T-helper 2 cell (primary cell): ENCODE measurements at places on chromosomes 6 and 20.
A peak's percentile ranks its signal among the peaks of the same experiment; 100 is the strongest.

GRCh38 chr6:93749191-93749590 is 329.8 kb upstream of the EPHA7 start:
- no peak for DNase-seq

DNA sequence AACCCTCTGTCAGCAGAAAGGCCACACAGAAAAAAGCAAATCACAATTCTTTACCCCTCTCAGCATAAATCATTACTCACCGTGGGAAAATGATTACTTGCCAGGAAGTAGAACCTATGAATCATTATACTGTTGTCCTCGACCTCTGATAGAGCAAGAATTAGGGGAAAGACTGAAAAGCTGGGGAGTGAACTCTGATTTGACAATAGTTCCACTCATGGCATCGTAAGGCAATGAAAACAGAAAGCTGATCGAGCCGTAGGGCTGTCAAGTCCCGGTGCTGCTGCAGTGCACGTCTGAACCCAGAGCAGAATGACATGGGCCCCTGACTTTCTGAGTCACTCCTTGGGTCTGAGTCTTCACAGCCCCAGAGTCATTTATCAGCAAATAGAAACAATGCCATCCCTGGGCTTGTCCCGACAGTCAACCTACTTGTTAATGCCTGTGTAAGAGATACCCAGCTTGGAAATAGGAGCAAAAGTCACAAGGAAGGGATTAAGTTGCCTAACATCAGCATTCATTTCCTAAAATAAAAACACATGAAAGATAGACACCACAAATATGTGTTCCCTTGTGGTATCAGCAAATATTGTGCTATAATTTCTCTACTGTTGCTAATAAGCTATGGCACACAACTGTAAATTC is 224.8 kb upstream of the MARCKS start:
- no peak for DNase-seq

DNA sequence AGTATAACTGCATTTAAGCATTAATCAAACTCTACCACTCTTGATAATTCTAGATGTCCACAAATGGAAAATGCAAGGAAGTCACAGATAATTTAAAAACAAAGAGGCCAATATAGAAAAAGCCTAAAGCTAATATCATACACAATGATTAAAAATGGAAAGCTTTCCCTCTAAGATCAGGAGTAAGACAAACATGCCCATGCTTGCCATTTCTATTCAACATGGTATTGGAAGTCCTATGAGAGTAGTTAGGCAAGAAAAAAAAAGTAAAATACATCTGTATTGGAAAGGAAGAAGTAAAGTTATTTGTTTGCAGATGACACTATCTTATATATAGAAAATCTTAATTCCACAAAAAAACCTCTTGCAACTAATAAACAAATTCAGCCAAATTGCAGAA is 164.6 kb upstream of the FERMT1 start:
- DNase-seq = no peak

GRCh38 chr6:157107571-157107914 is 215.8 kb downstream of the TMEM242 start:
- DNase-seq = no peak

DNA sequence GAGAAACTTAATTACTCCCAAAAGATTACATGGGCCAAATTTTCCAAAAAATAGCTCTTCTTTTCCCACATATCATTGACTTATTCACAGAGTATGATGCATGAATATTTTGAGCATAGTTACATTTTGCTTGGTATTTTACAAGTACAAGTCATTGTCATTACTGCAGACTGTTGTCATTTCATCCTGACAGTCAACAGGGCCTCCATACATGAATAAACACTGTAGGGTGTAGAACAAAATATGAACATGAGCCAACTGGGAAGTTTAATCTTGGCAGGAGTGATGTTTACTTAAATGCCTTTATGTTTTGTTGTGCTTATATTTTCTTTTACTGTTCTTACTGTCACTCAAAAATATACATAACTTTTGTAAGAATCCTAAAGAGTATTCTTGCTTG is 340.7 kb downstream of the ADGRB3 start:
- no peak for DNase-seq

DNA sequence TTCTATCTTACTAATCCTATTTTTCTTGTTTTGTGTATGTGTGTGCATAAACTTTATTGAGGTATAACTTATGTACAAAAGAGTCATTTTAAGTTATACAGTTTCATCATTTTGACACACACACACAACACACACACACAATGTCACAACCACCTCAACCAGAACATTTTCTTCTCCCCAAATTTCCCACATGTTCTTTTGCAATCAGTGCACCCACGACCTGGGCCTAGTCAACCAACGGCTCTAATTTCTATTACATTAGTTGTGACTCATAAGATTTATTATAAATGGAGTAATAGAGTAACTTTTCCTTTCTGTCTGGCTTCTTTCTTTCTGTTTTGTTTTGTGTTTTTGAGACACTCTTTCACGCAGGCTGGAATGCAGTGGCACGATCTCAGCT is 9.8 kb upstream of the POM121L2 start:
- no peak for DNase-seq

DNA sequence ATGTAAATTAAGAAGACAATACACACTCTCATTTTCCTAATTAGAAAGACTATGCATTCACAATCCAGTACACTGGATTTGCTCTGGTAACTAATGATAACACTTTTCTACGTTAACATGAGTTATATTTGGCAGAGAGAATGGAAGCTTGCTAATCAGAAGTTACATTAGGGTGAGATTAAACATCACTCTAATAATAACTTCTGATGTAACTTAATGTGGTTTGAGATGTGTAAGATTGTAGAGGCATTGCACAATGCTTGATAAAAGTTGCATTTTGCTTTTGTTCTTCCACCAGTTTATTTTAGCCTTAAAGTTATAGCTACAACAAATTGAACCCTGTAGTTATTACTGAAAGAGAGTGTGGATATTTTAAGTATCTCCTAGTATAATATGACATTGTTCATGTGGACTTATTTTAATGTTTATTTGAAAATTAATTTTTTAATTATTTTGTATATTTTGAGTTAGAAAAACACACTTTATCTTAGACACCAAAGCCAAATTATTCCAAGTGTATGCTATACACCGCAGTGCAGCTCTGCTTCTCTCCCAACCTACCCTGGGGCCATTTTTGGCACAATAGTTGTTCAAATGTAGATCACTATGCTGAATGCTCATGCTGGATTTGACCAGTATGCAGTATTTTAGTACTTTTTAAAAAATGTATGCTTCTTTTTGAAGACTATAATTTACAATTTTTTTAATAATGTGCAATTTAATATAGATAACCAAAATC is 143.2 kb downstream of the SLC16A10 start:
- no peak for DNase-seq

DNA sequence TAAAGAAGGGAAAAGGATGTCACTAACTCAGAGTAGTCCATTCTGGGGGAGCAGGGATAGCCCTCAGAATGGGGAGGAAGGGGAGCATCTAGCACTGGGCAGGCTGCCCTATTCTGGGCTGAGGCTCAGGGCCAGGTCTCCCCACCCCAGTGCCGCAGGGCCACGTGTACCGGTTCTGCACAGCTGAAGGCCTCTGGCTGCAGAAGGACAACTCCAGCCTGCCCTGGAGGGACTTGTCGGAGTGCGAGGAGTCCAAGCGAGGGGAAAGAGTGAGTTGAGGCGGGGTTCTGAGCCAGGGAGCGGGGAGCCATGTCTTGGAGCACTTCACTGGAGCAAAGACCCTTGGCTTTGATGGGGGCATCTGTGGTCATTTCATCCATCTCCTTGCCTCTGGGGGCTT is 17.0 kb downstream of the GLP1R start:
- no peak for DNase-seq

DNA sequence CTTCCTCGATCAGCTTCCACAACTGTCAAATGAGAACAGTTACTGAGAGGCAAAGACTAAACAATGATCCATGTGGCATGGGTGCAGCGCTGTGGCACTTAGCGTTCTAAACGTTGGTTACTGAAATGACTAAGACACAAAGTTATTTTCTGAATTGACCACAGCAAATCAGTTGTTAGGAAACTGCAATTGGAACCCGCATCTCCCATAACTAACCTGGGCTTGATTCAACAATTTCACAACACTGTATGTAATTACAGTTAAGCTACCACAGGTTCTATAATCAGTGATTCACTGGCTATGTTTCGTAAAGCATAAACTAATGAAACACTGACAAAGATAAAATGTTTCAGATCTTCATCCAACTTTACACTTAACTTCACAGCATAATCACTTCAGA is 12.5 kb downstream of the WDR27 start:
- DNase-seq = peak; percentile 38

DNA sequence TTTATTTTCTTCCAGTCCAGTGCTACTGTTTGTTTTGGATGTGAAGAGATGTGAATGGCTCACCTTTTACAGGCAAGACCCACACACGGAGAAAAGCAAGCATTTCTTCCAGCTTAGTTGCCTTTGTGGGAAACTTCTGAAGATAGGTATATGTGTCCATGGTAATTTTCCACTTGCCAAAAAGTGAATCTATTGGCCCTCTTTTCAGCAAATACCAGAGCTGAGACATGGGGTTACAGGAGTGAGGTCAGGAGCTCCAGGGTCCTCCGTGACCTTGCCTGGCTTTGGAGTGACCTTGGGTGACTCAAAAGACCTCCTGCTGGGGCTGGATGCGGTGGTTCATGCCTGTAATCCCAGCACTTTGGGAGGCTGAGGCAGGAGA is 166.7 kb downstream of the SCML4 start:
- DNase-seq = no peak

DNA sequence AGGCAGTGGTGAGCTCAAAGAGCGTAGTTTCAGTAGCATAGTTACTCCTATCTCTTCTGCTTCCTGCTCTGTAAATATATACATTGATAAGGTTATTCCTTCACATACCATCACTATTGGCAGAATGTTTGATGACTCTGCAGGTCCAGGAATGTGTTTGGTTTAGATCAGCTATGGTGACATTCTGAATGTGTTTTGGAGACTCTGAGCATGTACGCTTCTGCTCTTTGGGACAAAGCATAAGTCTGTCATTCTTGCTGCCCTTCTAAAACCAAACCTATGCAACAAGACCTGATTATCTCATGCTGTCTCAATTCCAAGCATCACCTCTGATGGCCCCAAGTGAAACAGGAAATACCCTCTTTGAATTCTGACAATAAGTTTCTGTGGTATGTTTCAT is 1074.3 kb downstream of the KIF16B start:
- no peak for DNase-seq

DNA sequence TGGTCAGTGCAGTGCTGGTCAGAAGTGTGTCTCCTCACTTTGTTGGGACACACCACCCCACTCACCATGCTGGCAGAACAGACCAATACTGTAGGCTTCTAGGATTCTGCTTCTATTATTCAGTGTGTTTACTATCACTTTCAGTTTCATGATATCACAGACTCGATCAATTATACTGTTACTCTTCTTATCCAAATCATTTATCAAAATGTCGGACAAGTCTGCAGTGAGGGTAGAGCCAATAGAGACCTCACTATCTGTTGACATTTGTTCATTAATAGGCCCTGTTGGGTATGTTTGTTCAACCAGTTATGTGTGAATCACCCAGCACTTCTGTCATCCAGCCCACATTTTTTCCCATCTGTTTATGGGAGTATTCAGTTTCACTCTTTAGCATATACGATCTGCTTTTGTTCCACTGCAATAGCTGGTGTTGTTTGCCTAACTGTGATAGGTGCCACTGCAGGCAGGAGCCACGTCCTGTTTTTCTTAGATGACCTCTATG is 140.1 kb downstream of the NRN1 start:
- no peak for DNase-seq

GRCh38 chr6:149823013-149823412 is 41.1 kb downstream of the LRP11 start:
- no peak for DNase-seq

DNA sequence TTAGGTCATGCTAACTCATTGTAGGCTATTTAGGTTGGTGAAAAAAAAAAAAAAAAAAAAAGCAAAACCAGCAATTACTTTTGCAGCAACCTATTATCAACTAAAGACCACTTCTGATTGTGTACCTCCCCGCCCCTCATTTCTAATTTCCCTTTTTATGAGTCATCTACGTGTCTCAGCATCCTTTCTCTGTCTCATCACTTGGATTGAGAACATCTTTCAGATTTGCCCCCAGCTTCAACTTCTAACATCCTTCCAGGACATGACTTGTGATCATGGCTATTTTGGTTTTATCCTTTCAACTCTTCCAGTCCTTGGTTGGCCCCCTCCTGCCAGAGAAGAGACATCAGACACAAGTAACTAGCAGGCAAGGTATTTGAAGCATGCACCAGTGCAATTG is 156.7 kb upstream of the CCN2 start:
- DNase-seq = no peak

- no peak for DNase-seq
Measured at GRCh38 chr6:142659661-142660060, 285.3 kb downstream of the HIVEP2 start.

DNA sequence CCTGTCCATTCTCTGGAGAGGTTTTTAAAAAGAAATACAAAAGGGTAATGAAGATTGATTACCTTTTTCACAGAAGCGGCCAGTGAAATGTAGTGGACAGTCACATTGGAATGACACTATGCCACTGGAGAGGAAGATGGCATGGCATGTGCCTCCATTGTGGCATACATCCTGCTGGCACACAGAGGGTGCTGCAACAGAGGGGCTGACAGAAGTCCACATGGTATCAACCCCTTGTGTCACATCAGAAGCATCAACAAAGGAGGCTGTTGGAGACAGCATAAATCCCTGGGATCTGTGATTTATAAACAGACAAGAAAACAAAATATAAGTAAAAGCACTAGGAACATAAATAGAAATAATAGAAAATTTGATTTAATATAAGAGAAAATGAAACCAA is 594.9 kb downstream of the PHF3 start:
- no peak for DNase-seq

GRCh38 chr20:1793821-1794220 is 101.4 kb upstream of the SIRPA start:
- no peak for DNase-seq

DNA sequence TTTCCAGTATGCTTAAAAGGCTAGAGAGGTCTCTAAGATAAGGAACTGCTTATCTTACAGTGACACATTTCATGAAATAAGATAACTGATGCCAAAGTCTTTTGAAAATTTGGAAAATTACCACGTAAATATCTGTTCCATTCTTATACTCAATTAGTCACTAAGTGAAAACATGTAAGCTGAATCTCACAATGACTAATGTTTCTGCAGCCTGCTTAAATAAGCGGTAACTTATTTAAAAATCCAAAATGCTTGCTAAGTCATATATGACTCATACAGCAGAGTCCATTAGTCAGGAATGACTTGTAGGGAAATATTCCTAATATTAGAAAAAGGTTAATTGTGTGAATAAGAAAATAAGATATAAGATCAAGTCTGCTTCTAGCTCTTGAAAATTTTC is 27.8 kb upstream of the LGSN start:
- no peak for DNase-seq
